ENCODE measurements at places on chromosomes 5 and 9. TPM values are rescaled to one million over a fixed set of nuclear protein-coding genes. Genes with fewer than 3 reads are reported as not detected.

HTR4 gene
- polyA plus RNA-seq = not detected

ARHGEF37 gene
- 4.0 TPM for polyA plus RNA-seq

PRSS3 gene
- polyA plus RNA-seq = 2.6 TPM

SH3PXD2B gene
- 29.0 TPM for polyA plus RNA-seq

KLF4 gene
- 42.5 TPM for polyA plus RNA-seq

ATOSB gene
- polyA plus RNA-seq = 9.7 TPM

JADE2 gene
- 1.0 TPM for polyA plus RNA-seq

KCNMB1 gene
- polyA plus RNA-seq = 0.75 TPM

MED22 gene
- polyA plus RNA-seq = 28.2 TPM

IL7R gene
- polyA plus RNA-seq = 0.87 TPM

PLK2 gene
- 101 TPM for polyA plus RNA-seq

GMCL2 gene
- polyA plus RNA-seq = not detected

HRH2 gene
- 1.1 TPM for polyA plus RNA-seq

PCDHGB7 gene
- polyA plus RNA-seq = 9.0 TPM

MLANA gene
- 0.57 TPM for polyA plus RNA-seq

EMB gene
- 3.2 TPM for polyA plus RNA-seq

NSD1 gene
- 41.0 TPM for polyA plus RNA-seq

Measured in muscle of leg (tissue), 16 donors.